ENCODE measurements at places on chromosomes 4 and X. TPM values are rescaled to one million over a fixed set of nuclear protein-coding genes. Genes with fewer than 3 reads are reported as not detected.

DNA sequence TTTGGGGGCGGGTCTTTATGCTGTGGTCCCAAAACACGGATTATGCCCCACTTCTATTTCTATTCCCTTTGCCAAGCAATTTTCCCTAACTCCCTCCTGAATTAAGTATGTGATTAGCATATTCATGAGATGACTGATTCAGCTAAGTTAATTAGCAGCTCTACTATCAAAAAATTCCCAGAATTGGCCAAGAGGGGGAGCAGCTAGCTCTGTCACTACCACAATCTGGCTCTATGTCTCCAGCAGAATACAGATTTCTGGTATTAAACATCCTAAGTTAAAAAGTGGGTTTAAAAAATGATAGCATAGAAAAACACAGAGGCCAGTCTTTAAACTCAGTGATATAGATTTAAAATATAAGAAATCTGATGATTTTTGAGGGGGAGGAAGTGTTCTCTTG, 80.3 kb downstream of the GPC4 start:
- no peak overlapping the region for H3K27ac ChIP-seq
- H3K4me3 ChIP-seq: no peak overlapping the region
- H3K36me3 ChIP-seq: no peaks in the 10 kb centered on the region
- no peak for DNase-seq
- H3K4me1 ChIP-seq: no peaks in the 10 kb centered on the region
- no peaks in the 10 kb centered on the region for H3K27me3 ChIP-seq

GRCh38 chrX:108641589-108642272, 94.6 kb downstream of the IRS4 start:
- no peaks in the 10 kb centered on the region for H3K36me3 ChIP-seq
- H3K27me3 ChIP-seq: no peaks in the 10 kb centered on the region
- H3K27ac ChIP-seq: no peak overlapping the region
- H3K4me3 ChIP-seq: no peak overlapping the region

GRCh38 chr4:110135523-110135922, 62.9 kb downstream of the ELOVL6 start:
- H3K27ac ChIP-seq: no peak overlapping the region
- peaks cover 19% of the 10 kb centered on the region for H3K36me3 ChIP-seq
- peaks cover 18% of the 10 kb centered on the region for H3K4me1 ChIP-seq
- no peak for DNase-seq
- H3K4me3 ChIP-seq: no peak overlapping the region

GRCh38 chr4:99361899-99362275, 9.3 kb upstream of the ADH1C start:
- no peaks in the 10 kb centered on the region for H3K4me1 ChIP-seq
- H3K4me3 ChIP-seq: no peak overlapping the region
- peaks cover 2% of the 10 kb centered on the region for H3K27me3 ChIP-seq

GRCh38 chr4:39319676-39320075, 46.5 kb downstream of the RFC1 start:
- no peaks in the 10 kb centered on the region for H3K27me3 ChIP-seq
- no peak overlapping the region for H3K4me3 ChIP-seq
- DNase-seq: no peak
- peaks cover 2% of the 10 kb centered on the region for H3K4me1 ChIP-seq

DNA sequence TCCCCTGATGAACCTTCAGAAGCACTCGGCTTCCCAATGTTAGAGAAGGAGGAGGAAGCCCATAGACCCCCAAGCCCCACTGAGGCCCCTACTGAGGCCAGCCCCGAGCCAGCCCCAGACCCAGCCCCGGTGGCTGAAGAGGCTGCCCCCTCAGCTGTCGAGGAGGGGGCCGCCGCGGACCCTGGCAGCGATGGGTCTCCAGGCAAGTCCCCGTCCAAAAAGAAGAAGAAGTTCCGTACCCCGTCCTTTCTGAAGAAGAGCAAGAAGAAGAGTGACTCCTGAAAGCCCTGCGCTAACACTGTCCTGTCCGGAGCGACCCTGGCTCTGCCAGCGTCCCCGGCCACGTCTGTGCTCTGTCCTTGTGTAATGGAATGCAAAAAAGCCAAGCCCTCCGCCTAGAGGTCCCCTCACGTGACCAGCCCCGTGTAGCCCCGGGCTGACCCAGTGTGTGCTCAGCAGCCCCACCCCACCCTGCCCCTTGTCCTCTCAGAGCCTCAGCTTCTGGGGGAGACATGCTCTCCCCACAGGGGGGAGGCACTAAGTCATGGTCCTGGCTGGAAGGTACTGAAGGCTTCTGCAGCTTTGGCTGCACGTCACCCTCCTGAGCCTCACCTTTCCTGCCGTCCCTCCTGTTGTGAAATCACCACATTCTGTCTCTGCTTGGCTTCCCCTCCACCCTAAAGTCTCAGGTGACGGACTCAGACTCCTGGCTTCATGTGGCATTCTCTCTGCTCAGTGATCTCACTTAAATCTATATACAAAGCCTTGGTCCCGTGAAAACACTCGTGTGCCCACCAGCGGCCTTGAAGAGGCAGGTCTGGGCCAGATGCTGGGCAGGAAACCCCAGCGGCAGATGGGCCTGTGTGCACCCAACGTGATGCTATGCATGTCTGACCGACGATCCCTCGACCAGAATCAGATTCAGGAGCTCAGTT, 34.7 kb downstream of the NOP14 start:
- H3K4me1 ChIP-seq: peaks cover 15% of the 10 kb centered on the region
- no peaks in the 10 kb centered on the region for H3K27me3 ChIP-seq
- no peak for DNase-seq
- peak overlapping the region; percentile 47 for H3K27ac ChIP-seq
- H3K4me3 ChIP-seq: no peak overlapping the region
- peaks cover 72% of the 10 kb centered on the region for H3K36me3 ChIP-seq

Gene TACR3
- total RNA-seq: not detected
